ENCODE measurements at places on chromosomes 2 and 18.

DNA sequence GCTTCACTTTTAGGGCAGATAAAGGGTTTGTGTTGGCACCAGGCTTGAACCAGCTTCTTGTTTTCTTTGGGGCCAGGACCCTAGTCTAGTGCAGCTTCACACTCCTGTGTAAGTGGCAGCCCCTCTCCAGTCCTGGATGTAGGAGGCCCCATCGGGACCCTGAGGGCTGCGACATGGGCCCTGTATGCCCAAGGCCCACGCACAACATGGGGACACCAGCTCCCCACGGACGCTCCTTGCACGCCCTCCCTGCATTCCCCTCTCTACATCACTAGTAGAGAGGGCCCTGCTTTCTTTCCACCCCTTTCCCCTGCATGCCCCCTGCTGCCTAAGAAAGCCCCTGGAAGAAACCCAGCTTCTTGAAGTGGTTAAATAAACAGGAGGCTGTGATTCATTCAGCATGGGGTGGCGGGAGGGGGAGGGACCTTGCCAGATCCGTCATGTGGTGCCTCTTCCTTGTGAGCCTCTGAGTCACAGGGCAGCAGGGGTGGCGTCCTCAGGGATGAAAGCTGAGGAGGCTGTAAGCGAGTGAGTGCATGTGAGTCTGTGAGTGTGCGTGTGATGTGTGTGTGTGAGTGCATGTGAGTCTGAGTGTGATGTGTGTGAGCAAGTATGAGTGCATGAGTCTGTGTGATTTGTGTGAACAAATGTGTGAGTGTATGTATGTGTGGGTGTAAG is 42.5 kb downstream of the COPS8 start:
- peak; percentile 99 for DNase-seq

GRCh38 chr2:187847245-187848208 is 293.3 kb upstream of the TFPI start:
- no peak for DNase-seq

- no peak for DNase-seq
These were observed 7.0 kb downstream of the MYT1L start for GRCh38 chr2:2324119-2324518.

DNA sequence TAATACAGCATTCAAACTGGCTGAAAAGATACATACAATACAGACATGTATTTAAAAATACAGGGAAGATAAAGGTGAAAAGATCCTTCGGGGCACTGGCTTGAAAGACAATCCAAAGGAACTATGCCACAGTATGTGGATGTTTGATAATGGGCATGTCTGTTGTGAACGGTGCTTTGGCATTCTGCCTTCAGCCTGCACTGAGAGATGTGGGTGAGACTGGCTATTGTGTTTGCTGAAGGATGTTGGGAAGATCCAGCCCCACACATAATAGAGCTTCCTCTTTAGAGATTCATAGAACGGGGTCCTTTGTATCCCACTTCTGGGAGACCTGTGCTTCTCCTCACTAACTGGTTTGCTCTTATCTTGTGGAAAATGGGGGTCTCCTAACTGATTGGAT is 65.1 kb upstream of the CXCR4 start:
- no peak for DNase-seq

DNA sequence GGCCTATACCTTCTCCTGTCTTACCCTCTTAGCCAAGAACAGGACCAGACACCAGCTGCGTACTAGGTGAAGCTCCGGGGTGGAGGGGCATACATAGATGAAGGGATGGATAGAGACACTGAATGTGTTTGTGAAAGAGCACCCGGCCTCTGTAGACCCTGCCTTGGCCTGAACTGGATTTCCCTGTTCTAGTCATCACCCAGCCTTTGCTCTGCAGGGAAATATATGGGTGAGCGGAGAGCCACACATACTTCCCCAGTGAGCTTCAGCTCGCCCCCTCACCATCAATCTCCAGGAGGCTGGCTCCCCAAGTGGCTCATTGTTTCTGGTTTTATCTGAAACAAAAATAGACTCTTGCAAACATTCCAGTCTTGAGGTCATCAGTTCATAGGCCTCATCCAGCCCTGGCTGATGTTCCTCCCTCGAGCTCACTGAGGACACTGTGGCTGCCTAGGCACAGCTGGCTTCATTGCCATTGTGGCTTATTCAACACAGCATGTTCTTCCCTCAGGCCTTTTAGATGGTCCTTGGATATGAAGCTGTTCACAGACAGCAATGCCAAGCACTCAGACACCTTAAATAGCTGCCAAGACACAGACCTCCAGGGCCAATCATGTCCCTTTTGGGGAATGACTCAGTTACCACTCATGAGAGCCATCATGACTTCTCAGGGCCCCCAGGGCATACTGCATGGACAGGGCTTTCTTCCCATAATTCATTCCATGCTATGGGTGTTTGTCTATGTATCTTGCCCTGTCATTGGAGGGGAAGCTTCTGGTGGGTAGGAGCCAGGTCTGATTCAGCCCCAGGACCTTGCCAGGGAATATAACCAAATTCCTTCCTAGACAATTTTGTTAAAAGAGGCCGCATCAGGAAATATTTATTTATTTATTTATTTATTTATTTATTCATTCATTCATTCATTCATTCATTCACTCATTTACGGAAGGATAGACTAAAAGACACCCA is 82.4 kb downstream of the TTC32 start:
- peak; percentile 87 for DNase-seq

DNA sequence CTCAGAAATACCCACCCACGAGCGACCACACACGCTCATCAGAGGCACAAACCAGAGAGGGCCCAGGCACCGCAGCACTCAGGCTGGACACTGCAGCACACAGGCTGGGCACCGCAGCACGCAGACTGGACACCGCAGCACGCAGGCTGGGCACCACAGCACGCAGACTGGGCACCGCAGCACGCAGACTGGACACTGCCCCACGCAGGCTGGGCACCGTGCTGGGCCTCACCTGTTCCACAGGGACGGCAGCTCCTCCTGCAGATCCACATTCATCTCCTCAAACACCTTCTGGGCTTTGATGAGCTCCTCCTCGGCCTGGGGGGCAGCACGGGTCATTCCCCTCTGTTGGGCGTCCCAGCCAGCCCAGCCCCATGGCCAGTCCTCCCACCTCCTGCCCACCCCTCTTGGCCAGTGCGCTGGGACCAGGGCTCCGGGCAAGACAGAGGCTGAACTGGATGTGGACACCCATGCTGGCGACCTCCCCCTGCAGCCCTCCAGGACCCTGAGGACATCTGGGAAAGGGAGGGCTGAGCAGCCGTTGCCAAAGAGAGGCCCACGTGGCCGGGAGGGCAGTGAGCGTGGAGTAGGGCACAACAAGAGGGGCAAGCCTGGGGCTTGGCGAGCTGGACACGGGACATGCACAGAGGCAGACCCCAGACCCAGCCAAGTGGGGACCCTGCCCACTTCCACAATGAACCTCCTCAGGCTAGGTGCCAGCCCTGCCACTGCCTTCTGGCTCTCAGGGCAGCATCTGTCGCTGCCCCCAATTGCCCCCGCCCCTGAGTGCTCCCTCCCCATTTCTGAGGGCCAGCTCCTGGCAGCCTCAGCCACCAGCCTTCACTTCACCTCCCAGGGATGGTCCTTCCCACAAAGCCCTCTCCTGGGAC is 43.0 kb downstream of the BIN1 start:
- no peak for DNase-seq

DNA sequence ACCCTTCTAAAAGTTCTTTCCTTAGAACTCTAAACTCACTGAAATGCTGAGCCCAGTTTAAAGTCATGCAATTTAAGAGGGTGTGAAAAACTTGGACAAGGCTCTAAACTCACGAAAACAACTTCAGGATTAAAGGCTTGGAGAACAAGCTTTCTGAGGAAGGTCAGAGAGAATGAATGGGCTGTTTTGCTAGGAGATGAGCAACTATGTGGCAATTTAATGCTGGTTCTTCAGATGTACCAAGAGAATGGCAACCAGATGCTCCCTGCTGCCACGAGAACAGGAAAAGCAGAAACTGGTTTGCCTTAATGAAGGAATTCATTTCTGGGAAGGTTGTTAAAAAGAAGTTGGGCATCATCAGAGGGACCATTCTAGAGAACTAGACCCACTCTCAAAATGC is 77.8 kb upstream of the PMAIP1 start:
- DNase-seq: peak; percentile 81

Measured in fibroblast of gingiva (primary cell).